ENCODE measurements at places on chromosomes 13 and 19.

- no peak for DNase-seq
Observed at GRCh38 chr19:37926711-37927110, 19.7 kb downstream of the SIPA1L3 start.

- DNase-seq: peak; percentile 84
Observed at GRCh38 chr13:25494698-25495411, 123.1 kb downstream of the ATP8A2 start.

DNA sequence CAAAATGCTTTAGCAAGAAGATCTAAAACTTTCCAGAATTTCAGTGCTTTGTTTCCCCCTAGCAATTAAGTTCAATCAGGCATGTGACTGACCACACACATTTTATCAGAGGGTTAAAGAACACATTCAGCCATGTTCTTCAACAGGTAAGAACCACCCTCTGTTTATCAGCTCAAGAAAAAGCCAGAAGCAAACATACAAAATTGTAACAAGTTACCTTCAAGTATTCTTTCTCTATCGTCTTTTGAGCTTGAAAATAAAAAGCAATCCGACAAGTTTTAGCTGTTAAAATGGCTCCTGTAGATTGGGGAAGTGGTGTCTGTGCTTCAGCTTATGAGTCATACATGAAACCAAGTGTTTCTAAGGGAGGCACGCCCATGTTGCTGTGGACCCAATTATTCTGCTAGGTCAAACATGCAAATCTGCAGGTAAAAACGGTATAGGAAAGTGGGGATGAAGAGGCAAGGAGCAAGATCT, at the start of gene ELF1:
ELF1 (minus strand) TSS at position 306 of the 477 bp plus-strand sequence. CDS start 37,262 bp downstream, outside the sequence.
- no peak for DNase-seq

- no peak for DNase-seq
Observed at GRCh38 chr13:28478127-28478526, 16.8 kb downstream of the FLT1 start.

DNA sequence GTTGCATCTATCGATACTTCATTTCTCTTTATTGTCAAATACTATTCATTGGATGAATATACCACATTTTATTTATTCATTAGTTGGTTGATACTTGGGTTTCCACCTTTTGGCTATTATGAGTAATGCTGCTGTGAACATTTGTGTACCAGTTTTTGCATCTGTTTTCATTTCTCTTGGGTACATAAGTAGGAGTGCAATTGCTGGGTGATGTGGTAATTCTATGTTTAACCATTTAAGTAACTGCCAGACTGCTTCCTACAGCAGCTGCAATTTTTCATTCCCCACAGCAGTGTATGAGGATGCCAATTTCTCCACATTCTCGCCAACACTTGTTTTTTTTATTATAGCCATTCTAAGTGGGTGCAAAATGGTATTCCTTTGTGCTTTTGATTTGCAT, 2.6 kb downstream of the KCNJ14 start:
- no peak for DNase-seq

DNA sequence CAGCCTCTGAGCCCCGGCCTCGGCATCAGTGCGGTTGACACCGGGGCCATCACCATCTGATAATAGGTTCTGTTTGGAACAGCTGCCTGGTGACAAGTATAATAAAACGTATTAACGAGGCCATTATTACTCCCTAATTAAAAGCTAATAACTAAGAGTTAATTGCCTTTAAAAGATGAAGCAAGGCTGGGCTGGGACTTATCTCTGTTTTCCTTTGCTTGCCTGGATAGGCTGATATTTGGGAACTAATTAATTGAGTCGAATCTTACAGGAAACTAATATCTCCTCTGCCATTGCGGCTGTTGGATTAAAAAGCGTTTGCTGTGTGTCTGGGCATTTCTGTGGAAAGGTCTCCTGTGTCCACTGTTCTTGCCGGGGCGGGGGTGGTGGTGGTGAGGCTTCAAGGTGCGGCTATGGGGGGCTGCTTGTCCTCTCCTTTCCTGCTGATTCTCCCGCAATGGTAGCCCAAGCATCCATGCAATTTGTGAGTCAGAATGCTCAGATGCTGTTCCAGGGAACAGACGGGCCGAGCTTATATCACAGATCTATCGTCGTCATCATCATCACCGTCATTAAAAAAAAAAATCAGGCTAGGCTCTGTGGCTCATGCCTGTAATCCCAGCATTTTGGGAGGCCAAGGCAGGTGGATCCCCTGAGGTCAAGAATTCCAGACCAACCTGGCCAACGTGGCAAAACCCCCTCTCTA, 162.7 kb downstream of the PTPRS start:
- no peak for DNase-seq

DNA sequence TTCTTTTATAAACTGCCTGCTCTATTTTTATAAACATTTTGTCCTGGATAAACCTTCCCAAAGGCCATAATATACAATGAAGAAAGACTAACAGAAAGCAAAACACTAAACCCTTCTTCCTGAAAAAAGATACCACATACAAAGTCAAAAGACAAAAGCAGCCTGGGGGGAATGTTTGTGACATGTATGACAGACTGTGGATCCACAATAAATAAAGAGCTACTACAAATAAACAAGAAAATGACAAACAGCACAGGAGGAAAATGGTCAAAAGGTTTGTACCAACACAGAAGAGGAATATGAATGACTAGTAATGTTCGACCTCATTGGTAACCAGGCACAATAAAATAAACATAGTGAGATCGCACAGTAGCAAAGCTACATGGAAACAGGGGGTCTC, 19.8 kb downstream of the AP2S1 start:
- DNase-seq: no peak

DNA sequence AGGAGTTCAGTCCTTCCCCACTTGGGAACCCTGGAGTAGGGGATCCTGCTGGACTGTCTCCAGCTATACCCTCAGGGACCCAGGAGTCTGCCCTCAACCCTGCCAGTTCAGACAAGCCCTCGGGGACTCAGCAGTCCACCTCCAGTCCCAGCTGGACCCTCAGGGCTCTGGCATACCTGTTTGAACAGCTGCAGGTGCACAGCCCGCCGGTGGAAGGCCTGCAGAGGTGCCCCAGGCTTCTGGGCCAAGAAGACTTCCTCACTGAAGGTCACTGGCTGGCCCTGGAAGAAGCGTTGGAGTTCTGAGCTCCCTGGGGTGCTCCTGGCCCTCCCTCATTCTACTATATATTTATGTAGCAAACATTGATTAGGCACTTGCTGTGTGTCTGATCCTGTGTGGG, 8.6 kb downstream of the CRB3 start:
- no peak for DNase-seq

GRCh38 chr13:25190771-25191170, 18.7 kb upstream of the AMER2 start:
- DNase-seq: no peak

GRCh38 chr19:7862413-7862951, 11.7 kb downstream of the PRR36 start:
- no peak for DNase-seq

DNA sequence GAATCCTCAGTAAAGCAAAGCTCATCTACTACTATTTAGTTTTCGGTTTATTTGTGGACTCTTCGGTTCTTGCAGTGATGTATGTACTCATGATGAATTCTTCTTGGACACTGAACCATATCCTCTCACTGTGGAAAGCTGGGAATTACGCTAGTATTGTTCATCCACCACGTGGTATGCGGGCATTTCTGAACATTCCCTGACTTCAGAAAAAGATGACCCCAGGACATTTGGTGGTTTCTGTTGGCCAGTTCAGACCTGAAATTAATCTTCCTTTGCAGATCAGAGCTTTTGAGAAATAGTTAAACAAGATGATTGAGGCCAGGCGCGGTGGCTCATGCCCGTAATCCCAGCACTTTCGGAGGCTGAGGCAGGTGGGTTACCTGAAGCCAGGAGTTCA, 25.3 kb upstream of the FBN3 start:
- DNase-seq: no peak

- peak; percentile 55 for DNase-seq
Observed at GRCh38 chr13:100521851-100522617, 66.6 kb downstream of the GGACT start.

GRCh38 chr13:59924256-59924655, 239.5 kb downstream of the DIAPH3 start:
- DNase-seq: no peak

- peak; percentile 2 for DNase-seq
Observed at GRCh38 chr13:84896128-84896527, 903.1 kb downstream of the SLITRK6 start.

GRCh38 chr13:95605448-95606125, 38.9 kb downstream of the DZIP1 start:
- no peak for DNase-seq

DNA sequence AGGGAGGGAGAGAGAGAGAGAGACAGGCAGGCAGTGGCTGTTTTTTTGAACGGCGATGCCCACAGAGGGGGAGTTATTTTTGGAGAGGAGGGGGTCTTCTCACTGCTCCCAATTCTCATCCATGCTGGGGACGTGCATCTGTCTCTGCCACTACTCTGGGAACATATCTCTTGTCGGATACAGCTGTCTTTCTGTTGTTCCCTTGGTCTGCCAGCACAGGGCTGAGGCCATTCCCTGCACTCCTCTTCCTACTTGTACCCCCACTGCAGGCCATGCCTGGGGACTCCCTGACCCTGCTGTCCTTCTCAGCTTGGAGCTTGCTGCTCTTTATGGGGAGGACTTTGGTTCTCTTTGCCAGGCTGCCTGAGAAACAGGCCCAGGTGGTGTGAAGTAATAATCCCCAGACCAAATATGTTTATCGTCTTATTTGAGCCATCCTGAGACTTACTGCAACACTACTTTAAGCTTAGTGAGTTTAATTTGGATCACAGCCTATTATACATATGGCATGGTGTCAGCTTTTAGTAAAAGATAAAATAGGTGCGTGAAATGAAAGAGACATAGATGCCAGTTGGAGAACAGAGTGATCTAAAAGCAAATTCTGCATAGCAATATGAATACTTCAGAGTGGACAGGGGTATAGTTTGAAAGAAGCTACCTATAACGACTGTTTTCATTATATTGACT, 19.1 kb downstream of the LRCH1 start:
- no peak for DNase-seq

DNA sequence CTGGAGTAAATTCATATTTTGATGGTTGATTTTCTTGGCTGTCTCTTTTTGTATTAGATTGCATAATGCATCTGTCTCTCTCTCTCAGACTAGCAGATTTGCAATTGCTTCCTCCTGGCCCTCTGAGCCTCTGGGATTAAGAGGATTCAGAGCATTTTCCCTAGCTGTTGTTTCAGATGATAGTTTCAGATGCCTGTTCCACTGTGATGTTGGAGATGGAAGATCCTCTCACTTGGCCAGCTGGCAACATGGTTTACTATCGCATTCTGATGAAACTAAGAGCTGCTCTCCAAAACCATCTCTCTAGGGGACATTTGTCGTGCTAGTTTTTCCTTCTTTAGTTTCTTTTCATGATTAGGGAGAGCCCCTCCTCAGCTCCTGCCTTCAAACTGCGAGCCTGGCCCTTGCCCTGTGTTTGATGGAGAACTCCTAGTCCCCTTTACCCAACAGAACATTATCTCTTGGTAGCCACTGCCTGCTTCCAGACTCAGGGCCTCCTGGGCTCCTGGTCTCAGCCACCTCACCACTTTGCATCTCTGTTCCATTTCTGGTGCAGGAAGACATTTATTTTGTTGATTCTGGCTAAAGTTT, 244.6 kb downstream of the B3GLCT start:
- DNase-seq: no peak

- no peak for DNase-seq
Observed at GRCh38 chr19:35130761-35131720, 3.8 kb downstream of the LGI4 start.

DNA sequence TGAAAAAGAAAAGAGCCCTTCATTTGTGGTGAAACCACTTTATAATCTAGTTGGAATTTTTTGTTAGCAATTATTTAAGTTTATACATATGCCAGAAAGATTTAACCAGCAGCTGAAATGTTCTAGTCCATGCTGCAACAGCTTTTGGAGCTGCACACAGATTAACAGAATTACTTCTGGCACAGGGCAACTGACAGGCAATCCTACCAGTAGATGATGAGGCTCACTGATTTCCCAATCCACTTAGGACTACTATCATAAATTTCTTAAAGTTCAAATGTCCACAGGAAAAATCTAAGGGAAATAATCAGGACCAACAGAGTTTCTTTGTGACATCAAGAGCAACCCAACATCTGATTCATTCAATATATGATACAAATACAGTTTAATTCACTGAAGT, 78.8 kb downstream of the CRYL1 start:
- no peak for DNase-seq

GRCh38 chr19:43078311-43078710, 4.2 kb downstream of the PSG2 start:
- DNase-seq: no peak

GRCh38 chr13:40306817-40307216, 359.6 kb downstream of the FOXO1 start:
- DNase-seq: no peak

DNA sequence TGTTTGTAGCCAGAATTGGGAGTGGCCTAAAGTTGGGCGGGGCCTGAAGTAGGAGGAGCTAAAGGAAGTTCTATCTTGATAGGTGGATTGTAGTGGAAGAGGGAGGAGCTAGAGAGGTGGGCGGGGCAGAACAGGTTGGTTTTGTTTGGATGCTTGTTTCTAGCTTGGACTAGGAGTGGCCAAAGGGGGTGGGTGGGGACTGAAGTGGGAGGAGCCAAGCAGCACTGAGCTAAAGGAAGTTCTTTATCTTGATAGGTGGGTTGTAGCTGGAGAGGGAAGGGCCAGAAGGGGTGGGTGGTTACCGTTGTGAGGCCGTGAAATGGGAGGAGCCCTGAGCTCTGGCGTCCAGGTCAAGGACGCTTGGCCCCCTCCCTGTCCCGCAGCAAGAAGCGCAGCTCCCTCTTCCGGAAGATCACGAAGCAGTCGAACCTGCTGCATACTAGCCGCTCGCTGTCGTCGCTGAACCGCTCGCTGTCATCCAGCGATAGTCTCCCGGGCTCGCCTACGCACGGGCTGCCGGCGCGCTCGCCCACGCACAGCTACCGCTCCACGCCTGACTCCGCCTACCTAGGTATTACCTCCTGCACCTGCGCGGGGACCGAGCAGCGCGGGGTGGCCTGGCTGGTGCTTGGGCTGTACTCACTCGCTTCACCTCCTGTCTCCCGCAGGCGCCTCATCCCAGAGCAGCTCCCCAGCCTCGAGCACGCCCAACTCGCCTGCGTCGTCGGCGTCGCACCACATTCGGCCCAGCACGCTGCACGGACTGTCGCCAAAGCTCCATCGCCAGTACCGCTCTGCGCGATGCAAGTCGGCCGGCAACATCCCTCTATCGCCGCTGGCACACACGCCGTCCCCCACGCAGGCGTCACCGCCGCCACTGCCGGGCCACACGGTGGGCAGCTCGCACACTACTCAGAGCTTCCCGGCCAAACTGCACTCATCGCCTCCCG, 8.0 kb downstream of the DNASE2 start:
- no peak for DNase-seq

- no peak for DNase-seq
Observed at GRCh38 chr13:37295071-37295470, 189.6 kb upstream of the CSNK1A1L start.

GRCh38 chr13:35567406-35567980, 91.0 kb upstream of the MAB21L1 start:
- no peak for DNase-seq

- no peak for DNase-seq
Observed at GRCh38 chr19:57651654-57651996, 17.1 kb upstream of the ZSCAN4 start.

DNA sequence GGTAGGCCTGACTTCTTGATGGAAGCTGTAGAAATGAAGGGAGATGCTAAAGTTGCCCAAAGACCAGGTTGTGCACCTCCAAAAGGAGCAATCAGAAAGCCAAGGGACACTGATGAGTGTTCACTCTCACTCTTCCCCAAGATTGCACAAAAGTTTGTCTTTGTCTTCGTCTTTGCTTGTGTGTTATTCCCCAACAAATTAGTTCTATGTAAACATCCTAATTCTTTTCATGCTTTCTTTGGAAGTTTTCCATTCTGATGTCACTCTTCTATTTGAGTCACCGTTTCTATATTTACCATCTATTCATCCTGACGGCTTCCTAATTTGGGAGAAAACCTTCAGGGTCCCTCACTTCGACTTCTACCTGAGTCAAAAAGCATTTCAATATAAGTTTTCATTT, 3.7 kb upstream of the TMEM272 start:
- DNase-seq: no peak

Data from cerebellar nuclear complex (tissue), 1 donor.